ENCODE measurements at places on chromosomes 3 and 15. TPM values are rescaled to one million over a fixed set of nuclear protein-coding genes. Genes with fewer than 3 reads are reported as not detected.

The MAP6D1 gene
- 5.4 TPM for total RNA-seq

The CEMIP gene
- 4.1 TPM for total RNA-seq

The PSMA4 gene
- total RNA-seq, result 358 TPM

The XIRP1 gene
- not detected for total RNA-seq

The GP5 gene
- total RNA-seq, result 0.21 TPM

The NR2E3 gene
- 0.83 TPM for total RNA-seq

The ABHD2 gene
- 353 TPM for total RNA-seq

The HRH1 gene
- total RNA-seq, result 9.1 TPM

The STRC gene
- 0.57 TPM for total RNA-seq

The SGO1 gene
- 29.4 TPM for total RNA-seq

The CRBN gene
- total RNA-seq, result 24.8 TPM

The IGDCC3 gene
- not detected for total RNA-seq

GRCh38 chr15:100516643-100517512 is 11.9 kb downstream of the CERS3 start:
- peaks cover 53% of the 10 kb centered on the region for H3K27me3 ChIP-seq
- H3K4me3 ChIP-seq, result no peak overlapping the region
- no peak for DNase-seq
- no peaks in the 10 kb centered on the region for H3K36me3 ChIP-seq
- no peak overlapping the region for H3K27ac ChIP-seq

- no peaks in the 10 kb centered on the region for H3K27me3 ChIP-seq
- peak overlapping the region; percentile 56 for H3K4me3 ChIP-seq
These were observed 29.3 kb downstream of the CCNL1 start for GRCh38 chr3:157130467-157131251.

DNA sequence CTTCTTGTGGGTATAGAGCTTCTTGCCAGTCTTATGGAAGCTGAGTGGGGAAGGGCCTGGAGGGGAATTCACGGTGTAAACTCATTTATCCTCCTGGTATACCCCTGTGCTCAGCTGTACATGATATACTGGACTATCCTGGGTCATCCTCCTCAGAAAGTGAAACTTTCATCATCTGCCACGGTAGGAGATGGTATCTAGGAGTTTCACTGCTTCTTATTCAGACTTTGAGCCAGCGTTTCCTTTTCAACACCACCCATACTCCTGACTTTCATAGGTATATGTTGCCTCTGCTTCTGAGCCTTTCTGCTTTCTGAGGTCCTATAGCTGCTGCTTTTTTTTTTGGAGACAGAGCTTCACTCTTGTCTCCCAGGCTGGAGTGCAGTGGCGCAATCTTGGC is 15.6 kb downstream of the SENP5 start:
- no peak overlapping the region for H3K27ac ChIP-seq
- H3K4me1 ChIP-seq, result no peaks in the 10 kb centered on the region
- H3K36me3 ChIP-seq, result peaks cover 26% of the 10 kb centered on the region
- no peaks in the 10 kb centered on the region for H3K27me3 ChIP-seq
- H3K4me3 ChIP-seq, result no peak overlapping the region
- DNase-seq, result no peak

GRCh38 chr15:62848632-62849050 is 193.9 kb upstream of the TPM1 start:
- no peak for DNase-seq
- peak overlapping the region; percentile 76 for H3K27ac ChIP-seq
- H3K4me3 ChIP-seq, result no peak overlapping the region
- peaks cover 17% of the 10 kb centered on the region for H3K36me3 ChIP-seq
- peaks cover 92% of the 10 kb centered on the region for H3K4me1 ChIP-seq
- no peaks in the 10 kb centered on the region for H3K27me3 ChIP-seq

- H3K36me3 ChIP-seq, result peaks cover 100% of the 10 kb centered on the region
- peak overlapping the region; percentile 20 for H3K27ac ChIP-seq
- H3K4me1 ChIP-seq, result peaks cover 36% of the 10 kb centered on the region
These were observed 11.6 kb downstream of the CCNL1 start for GRCh38 chr3:157148196-157148889.

- H3K4me3 ChIP-seq, result no peak overlapping the region
- no peaks in the 10 kb centered on the region for H3K36me3 ChIP-seq
- no peak for DNase-seq
- H3K27me3 ChIP-seq, result no peaks in the 10 kb centered on the region
- H3K27ac ChIP-seq, result no peak overlapping the region
- no peaks in the 10 kb centered on the region for H3K4me1 ChIP-seq
These were observed 98.9 kb downstream of the HMG20A start for GRCh38 chr15:77519540-77519939.

- H3K36me3 ChIP-seq, result peaks cover 43% of the 10 kb centered on the region
- no peak overlapping the region for H3K4me3 ChIP-seq
- DNase-seq, result no peak
- H3K4me1 ChIP-seq, result peaks cover 26% of the 10 kb centered on the region
- H3K27ac ChIP-seq, result no peak overlapping the region
These were observed 39.9 kb downstream of the TGFBR2 start for GRCh38 chr3:30646181-30646876.

GRCh38 chr15:39896846-39897245 is 23.2 kb downstream of the GPR176 start:
- H3K4me1 ChIP-seq, result no peaks in the 10 kb centered on the region
- DNase-seq, result no peak
- H3K27me3 ChIP-seq, result no peaks in the 10 kb centered on the region
- H3K27ac ChIP-seq, result no peak overlapping the region
- H3K36me3 ChIP-seq, result no peaks in the 10 kb centered on the region

- peaks cover 53% of the 10 kb centered on the region for H3K27me3 ChIP-seq
- DNase-seq, result no peak
- peaks cover 21% of the 10 kb centered on the region for H3K4me1 ChIP-seq
- H3K27ac ChIP-seq, result no peak overlapping the region
- H3K4me3 ChIP-seq, result peak overlapping the region; percentile 68
These were observed 1.4 kb downstream of the PAQR5 start for GRCh38 chr15:69299943-69300588.

DNA sequence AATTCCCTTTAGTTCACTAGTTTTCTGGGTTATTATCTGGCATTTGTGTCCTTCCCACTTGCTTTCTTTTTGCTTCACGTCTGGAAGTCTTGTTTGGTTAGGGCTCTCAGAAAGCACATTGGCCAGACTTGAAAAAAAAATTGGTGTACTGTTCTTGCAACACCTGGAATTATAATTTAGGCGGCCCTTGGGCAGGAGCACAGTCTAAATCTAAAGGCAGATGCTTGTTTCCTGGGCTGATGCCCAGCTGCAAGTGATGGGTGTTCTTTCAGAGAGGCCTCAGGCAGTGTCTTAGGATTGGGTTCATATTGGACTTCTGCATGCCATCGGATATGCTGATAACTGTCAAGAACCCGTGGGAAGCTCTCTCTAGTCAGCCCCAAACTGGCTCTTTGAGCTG is 521.5 kb downstream of the PDCD6IP start:
- H3K4me1 ChIP-seq, result no peaks in the 10 kb centered on the region
- H3K27me3 ChIP-seq, result no peaks in the 10 kb centered on the region
- DNase-seq, result no peak
- no peak overlapping the region for H3K4me3 ChIP-seq
- H3K27ac ChIP-seq, result no peak overlapping the region

GRCh38 chr3:134136604-134137003 is 106.9 kb upstream of the SLCO2A1 start:
- no peak overlapping the region for H3K27ac ChIP-seq
- H3K4me1 ChIP-seq, result peaks cover 7% of the 10 kb centered on the region
- H3K36me3 ChIP-seq, result no peaks in the 10 kb centered on the region
- no peak overlapping the region for H3K4me3 ChIP-seq
- DNase-seq, result no peak

DNA sequence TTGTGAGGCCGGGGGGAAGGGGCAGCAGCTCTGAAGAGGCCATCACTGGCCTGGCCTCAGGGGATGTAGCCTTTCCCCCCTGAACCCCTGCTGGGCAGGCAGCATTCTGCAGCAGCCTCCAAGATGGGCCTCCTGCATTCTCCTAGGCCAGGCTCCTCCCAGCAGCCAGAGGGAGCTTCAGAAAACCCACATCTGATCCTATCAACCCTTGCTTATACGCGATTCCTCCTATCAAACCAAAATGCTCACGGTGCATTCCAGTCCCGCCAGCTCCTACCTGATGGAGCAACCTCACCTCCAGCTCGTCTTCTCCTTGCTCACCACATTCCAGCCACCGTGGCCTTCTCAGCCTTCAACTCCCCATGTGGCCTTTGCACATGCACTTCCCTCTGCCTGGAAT is 85.7 kb downstream of the MEGF11 start:
- H3K27me3 ChIP-seq, result peaks cover 82% of the 10 kb centered on the region
- H3K27ac ChIP-seq, result no peak overlapping the region
- DNase-seq, result no peak
- no peaks in the 10 kb centered on the region for H3K36me3 ChIP-seq

DNA sequence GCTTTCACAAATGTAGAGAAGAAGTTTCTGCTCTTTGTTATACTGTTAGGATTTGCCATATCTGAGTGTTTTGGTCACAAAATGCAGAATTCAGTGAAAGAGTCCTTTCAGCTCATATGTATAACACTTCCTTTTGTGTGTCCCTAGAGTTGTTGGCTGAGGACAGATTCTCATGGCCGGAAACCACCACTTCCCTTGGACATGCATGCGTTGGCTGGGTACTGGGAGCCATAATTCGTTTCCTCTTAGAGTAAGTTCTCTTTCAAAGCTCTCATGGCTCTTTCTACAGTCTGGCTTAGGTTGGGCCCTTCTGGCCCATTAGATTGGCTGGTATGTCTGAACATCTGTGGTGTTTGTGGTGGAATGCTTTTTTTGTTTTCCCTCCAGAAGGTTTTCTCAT is 298.5 kb downstream of the DIPK2A start:
- H3K27ac ChIP-seq, result no peak overlapping the region
- no peaks in the 10 kb centered on the region for H3K4me1 ChIP-seq
- no peaks in the 10 kb centered on the region for H3K36me3 ChIP-seq
- no peak for DNase-seq
- H3K27me3 ChIP-seq, result no peaks in the 10 kb centered on the region
- H3K4me3 ChIP-seq, result no peak overlapping the region

DNA sequence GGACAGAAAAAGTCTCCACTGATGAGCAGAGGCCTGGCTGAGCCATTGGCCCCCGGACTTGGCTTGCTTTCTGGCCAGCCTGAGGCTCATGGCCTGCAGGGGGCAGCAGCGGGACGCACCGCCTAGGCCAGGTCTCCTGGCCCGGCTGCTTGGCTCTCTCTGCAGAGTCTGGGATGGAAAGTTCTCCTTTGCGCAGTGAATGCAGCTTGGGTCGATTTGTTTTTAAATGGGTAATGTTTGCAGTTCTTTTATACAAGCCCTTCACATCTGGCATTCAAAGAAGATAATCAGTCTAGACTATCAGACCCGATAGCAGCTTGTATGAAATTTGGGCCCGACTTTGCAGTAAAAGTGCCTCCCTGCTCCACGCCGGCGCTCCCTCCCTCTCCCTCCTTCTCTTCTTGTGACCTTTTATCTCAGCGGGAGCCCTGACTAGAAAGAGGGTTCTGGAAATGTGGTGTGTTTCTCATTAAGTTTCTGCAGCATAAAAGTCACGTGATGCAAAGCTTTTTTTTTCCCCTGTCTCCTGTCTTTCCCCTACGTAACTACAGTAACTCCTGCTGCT is 59.9 kb downstream of the ZNF621 start:
- H3K36me3 ChIP-seq, result no peaks in the 10 kb centered on the region
- peaks cover 64% of the 10 kb centered on the region for H3K27me3 ChIP-seq
- DNase-seq, result peak; percentile 88
- no peak overlapping the region for H3K4me3 ChIP-seq

DNA sequence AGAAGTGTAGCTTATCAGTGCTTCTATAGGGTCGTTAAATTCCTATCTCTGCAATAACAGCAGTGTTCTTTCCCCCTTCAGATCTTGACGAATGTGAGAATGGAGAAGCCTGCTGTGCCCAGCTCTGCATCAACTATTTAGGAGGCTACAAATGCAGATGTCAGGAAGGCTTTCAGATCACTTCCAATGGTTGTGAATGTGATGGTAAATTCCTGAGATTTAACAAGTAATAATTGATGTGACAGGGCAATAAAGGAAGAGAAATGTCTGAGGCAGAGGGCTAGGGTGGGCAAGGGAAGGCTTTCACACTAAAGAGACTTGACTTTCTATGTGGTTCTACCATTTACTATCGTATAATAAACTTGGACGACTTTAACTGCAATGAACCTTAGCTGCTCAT is 711.7 kb upstream of the GOLIM4 start:
- H3K4me1 ChIP-seq, result peaks cover 9% of the 10 kb centered on the region
- H3K27ac ChIP-seq, result no peak overlapping the region
- no peaks in the 10 kb centered on the region for H3K27me3 ChIP-seq
- H3K36me3 ChIP-seq, result no peaks in the 10 kb centered on the region

- no peak for DNase-seq
- peaks cover 93% of the 10 kb centered on the region for H3K36me3 ChIP-seq
- H3K4me1 ChIP-seq, result peaks cover 31% of the 10 kb centered on the region
- H3K4me3 ChIP-seq, result no peak overlapping the region
These were observed 26.6 kb downstream of the SEC61A1 start for GRCh38 chr3:128078875-128079274.

GRCh38 chr15:46111730-46112129 is 476.9 kb downstream of the SQOR start:
- no peaks in the 10 kb centered on the region for H3K36me3 ChIP-seq
- H3K4me3 ChIP-seq, result no peak overlapping the region
- H3K27me3 ChIP-seq, result no peaks in the 10 kb centered on the region
- H3K27ac ChIP-seq, result no peak overlapping the region
- DNase-seq, result peak; percentile 10

DNA sequence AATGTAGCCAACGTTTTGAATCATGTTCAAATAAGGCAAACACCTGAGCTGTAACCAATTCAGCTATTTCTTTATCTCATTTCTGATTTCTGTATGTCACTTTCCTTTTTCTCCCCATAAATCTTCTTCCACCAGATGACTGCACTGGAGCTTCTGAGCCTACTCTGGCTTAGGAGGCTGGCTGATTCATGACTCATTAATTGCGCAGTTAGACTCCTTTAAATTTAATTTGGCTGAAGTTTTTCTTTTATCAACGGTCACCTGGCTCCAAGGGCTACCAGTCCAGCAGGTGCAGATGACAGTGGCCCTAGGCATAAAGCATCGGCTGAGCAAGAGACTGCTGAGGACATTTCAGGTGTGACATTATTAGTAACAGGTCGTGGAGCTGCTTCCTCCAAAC is 39.6 kb upstream of the ITGA11 start:
- no peaks in the 10 kb centered on the region for H3K36me3 ChIP-seq
- no peaks in the 10 kb centered on the region for H3K4me1 ChIP-seq
- DNase-seq, result no peak
- no peak overlapping the region for H3K4me3 ChIP-seq
- peaks cover 89% of the 10 kb centered on the region for H3K27me3 ChIP-seq
- H3K27ac ChIP-seq, result no peak overlapping the region

GRCh38 chr3:191047930-191048329 is 151.1 kb upstream of the OSTN start:
- H3K4me1 ChIP-seq, result no peaks in the 10 kb centered on the region
- no peak overlapping the region for H3K27ac ChIP-seq
- no peaks in the 10 kb centered on the region for H3K36me3 ChIP-seq
- no peak overlapping the region for H3K4me3 ChIP-seq

DNA sequence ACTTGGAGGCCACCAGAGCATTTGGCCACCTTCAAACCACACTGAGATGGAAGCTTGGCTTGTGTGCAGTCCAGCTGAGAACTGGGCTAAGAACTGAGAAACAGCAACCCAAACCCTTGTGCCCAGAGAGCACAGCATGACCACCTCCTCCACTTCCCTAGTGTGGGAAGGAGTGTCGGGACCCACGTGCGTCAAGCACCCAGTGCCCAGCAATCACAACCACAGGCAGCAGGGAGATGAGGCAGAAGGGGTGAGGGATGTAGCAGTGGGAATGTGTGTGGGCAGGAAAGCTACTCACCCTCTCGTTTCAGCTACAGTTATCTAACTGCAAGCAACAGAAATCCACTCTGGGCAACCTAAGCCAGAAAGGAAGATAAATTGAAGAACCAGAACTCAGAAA is 25.0 kb upstream of the RFTN1 start:
- no peak overlapping the region for H3K4me3 ChIP-seq
- H3K4me1 ChIP-seq, result no peaks in the 10 kb centered on the region
- H3K36me3 ChIP-seq, result no peaks in the 10 kb centered on the region
- DNase-seq, result no peak
